ENCODE measurements at places on chromosomes 12 and 14.

- DNase-seq = no peak
Measured at GRCh38 chr14:36570065-36570464, 12.3 kb downstream of the NKX2-8 start.

DNA sequence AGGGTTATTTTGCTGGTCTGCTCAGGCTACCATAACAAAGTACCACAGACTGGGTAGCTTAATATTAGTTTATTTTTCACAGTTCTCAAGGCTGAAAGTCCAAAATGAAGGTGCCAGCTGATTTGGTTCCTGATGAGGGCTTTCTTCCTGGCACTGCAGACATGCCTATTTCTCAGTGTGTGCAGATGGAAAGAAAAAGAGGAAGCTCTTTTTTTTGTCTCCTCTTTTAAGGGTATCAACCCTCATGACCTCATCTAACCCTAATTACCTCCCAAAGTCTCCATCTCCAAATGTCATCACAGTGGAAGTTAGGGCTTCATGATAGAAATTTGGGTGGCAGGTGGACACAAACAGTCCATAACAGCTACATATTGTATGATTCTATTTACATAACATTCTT, 25.0 kb upstream of the POLR3B start:
- DNase-seq = no peak

DNA sequence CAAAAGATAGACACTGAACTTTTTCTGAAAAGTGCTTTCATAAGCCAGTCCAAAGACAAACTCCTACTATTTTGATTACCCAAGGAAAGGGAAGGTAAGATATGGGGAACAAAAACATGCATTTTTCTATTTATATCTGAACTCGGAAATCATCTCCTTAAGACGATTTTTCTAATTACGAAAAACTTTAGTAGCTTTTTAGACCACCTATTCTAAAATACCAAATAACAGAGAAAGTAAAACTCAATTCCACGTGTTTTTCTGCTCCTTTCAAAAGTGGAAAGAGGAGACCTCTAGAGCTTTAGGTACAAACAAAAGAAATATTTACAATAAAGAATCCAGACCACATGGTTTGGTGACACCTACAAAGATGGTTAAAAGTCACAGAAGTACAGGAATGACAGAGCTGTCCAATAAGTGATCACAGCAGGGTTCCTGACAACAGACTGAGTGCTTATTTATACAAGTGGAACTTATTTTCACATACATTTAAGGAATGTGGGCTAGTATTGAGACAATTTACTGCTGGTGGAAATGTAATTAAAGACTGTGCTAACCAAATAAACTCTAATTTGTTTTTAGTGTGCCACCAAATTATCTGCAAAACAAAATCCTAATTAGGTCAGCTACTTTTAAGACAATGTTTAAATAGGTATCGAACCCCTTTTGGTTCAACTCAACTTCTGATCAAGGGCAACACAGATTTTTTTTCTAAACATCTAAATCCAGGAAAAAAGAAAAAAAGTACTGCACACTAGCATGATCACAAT, 2.4 kb downstream of the LRIG3 start:
- no peak for DNase-seq

GRCh38 chr12:11718768-11719253, 69.3 kb downstream of the ETV6 start:
- no peak for DNase-seq

- DNase-seq = no peak
Measured at GRCh38 chr14:75310295-75311111, 31.9 kb downstream of the FOS start.

GRCh38 chr12:54475537-54475936, 2.1 kb upstream of the GTSF1 start:
- no peak for DNase-seq
